ENCODE measurements at places on chromosomes 3 and 15.

GRCh38 chr3:12421132-12421531, 63.1 kb upstream of the TSEN2 start:
- no peak for DNase-seq

- DNase-seq = no peak
Measured at GRCh38 chr3:52225452-52226228, at the start of gene TLR9. Gene TLR9 (minus strand): TSS chr3:52225645. CDS start chr3:52225529, 116 bp downstream.

DNA sequence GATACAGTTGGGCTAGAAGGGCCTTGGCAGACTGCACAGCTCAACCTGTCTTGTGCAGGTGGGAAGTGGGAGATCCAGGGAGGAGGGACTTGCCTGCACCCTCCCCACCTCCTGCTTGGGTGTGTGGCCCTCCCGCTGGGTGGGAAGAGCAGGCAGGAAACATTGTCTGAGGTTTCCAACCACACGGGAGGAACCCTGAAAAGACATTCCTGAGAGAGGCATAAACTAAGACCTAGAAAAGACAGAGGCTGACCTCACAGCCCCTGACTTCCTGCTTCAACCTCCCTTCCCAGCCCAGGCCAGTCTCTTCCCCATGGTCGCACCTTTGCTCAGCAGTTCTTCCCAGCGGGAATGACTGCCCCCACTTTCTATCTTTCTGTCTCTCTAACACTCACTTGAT, 46.3 kb upstream of the INSYN1 start:
- no peak for DNase-seq

DNA sequence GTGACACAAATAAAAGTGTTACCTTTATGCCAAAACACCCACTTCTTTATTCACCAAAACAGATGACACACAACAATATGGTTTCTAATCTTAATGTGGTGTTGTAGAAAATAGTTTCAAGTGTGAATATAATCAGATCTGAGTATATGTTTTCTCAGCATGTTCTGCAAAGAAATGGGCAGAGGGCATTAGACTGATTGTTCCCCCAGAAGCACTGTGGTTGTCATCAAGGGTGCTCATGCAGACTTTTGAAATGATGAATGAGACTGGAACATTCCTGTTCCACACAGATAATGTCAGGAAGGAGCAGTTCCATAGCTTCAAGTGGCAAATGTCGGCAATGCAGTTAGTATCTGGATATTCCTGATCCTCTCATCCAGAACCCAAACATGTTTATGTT, 37.5 kb downstream of the GPR176 start:
- no peak for DNase-seq

GRCh38 chr3:142852009-142852408, 36.9 kb downstream of the PCOLCE2 start:
- DNase-seq = no peak

- DNase-seq = no peak
Measured at GRCh38 chr15:54282228-54282836, 304.1 kb downstream of the UNC13C start.

GRCh38 chr15:91068966-91069365, 31.1 kb upstream of the SV2B start:
- DNase-seq = no peak

GRCh38 chr15:101684384-101684783, 32.2 kb upstream of the TM2D3 start:
- DNase-seq = no peak

DNA sequence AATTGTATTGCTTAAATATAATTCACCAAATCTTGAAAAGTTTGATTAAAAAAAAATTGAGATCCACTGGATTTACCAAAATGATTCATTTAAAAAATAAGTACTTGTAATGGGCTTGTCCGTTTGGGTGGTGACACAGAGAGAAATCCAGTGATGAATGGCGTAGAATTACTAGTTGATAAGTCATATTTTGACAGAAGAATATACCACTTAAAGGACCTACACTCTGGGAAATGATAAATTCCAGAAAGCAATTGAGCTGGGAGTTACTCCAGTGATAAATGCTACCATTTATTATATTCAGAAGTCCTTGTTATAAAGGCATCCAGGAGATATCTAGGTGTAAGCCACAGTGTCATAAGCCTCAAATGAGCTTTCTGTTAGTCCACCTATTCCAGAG, 141.8 kb upstream of the CFAP20DC start:
- no peak for DNase-seq

- DNase-seq = no peak
Measured at GRCh38 chr3:138381413-138381901, 33.1 kb downstream of the MRAS start.

GRCh38 chr15:59751552-59752413, 62.7 kb upstream of the BNIP2 start:
- no peak for DNase-seq

- DNase-seq = no peak
Measured at GRCh38 chr3:117630885-117631284, 921.3 kb downstream of the TUSC7 start.

GRCh38 chr15:48385031-48385830, 54.0 kb downstream of the DUT start:
- no peak for DNase-seq

DNA sequence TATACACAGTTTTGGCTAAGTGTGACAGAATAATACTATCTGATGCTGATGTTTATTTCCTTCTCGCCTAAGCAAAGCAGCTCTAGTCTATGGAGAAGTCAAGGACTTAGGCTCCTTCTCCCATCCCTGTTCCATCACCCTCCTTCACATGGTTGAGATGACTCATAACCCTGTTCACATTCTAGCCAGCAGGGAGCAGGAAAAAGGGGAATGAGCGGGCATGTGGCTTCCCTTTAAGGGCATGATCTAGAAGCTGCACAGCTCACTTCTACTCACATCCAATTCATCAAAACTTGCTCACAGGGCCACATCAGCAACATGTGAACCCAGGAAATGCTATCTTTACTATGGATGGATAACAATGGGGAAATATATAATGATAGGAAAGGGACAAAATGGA, 40.9 kb downstream of the CBLB start:
- DNase-seq = no peak

- no peak for DNase-seq
Measured at GRCh38 chr15:98643115-98643514, 5.2 kb upstream of the IGF1R start.

DNA sequence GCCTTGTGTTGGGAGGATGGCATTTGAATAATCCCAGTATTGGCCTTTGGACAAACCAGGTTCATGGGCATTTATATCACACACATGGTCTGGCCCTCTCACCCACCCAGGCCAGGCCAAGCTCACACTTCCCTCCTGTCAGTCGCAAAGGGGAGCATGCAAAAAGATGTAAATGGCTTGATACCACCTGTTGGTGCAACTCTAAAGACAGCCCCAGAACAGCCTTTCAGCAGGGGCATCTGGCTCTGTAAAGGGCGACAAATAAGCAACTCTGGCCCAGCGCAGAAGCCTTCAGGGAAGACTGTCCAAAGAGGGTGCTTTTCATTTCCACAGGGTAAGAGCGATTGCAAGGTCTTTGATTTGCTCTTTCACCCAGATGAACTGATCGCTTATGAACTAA, 91.8 kb downstream of the USP13 start:
- no peak for DNase-seq

DNA sequence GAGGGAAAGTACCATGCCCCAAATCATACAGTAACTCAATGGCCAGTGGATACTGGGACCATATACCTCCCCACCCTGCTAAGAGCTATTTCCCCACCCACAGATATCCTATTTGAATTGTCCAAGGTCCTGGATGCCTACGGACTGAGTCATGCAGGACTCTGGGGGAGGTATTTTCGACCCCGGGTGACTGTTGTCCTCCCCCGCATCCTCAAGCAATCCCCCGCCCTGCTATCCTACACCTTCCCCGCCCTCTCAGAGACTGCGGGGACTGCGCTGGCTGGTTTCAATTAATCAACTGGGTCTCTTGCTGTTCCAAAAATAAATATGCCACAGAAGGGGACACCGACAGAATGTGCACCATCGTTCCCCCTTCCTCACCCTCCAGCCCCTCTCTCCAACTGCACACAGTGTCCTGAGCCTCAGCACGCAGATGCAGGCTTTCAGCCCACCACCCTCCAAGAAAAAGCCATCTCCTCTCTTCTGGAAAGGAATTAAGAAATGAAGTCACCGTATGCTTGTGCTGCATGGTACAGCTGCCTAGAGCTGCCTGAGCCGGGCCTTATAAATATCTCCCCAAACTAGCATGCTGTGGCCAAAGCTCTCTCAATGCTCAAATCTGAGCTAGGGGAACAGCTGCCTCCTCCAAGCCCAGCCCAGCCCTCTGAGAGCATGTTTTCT, 8.1 kb downstream of the CAV3 start:
- no peak for DNase-seq

DNA sequence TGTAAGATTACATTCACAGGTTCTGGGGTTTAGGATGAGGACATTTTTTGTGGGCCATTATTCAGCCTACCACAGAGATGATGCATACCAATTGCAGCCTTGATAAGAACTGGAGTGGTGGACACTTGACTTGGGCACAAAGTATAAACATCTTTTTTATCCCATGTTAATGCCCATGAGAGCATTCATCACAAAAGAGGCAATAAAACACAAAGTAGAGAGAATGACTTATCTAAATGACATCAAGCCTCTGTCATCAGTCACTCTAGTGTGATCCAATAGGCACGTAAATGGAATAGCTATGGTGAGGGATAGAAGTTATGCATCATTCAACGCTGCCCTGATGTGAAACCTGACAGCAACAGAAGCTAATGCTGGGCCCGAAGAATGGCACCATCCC, 25.8 kb downstream of the VEPH1 start:
- DNase-seq = no peak

- no peak for DNase-seq
Measured at GRCh38 chr3:46995901-46996562, 16.6 kb downstream of the NBEAL2 start.

GRCh38 chr3:30940740-30941139, 46.3 kb upstream of the GADL1 start:
- DNase-seq = no peak

DNA sequence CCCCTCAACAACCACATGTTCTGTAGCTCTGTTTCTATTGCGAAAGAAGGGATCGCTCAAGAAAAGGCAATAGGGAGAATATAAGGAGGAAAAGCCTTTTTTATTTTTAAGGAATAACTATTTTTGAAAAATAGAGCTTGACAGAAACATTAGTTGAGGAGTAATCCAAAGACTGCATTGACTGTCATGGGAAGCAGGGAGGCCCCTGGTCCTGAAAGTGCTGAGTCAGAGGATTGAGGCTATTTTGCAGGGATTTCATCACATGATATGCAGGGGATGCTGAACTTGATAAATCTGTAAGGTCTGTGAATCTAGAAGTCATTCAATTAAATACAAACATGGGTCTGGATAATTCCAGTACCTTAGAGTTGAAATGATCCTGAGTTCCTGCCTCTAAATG, 92.0 kb downstream of the MTHFS start:
- no peak for DNase-seq

- no peak for DNase-seq
Measured at GRCh38 chr15:77001966-77002365, 7.0 kb downstream of the PSTPIP1 start.

- no peak for DNase-seq
Measured at GRCh38 chr15:55741833-55742497, 987 bp downstream of the PRTG start.

- DNase-seq = no peak
Measured at GRCh38 chr15:40051616-40052415, 12.8 kb upstream of the SRP14 start.

DNA sequence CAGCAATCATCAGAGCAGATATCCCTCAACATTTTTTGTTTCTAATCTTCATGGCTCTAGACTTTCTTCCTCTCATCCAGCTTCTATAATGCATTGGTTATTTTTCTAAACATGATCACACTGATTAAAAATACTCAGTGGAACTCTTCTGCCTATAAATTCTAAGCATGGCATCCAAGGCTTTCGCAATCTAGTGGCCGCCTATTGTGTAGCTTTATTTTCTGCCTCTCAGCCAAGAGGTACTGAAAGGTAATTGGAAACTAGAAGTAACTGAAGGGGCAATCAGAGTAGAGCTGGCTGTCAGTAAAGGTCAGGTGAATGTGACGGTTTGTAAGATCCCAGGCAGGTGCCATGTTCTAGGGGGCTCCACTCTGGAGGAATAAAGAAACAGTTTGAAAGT, 33.4 kb downstream of the OXSM start:
- no peak for DNase-seq

- DNase-seq = no peak
Measured at GRCh38 chr3:148234536-148234935, 463.2 kb upstream of the AGTR1 start.

DNA sequence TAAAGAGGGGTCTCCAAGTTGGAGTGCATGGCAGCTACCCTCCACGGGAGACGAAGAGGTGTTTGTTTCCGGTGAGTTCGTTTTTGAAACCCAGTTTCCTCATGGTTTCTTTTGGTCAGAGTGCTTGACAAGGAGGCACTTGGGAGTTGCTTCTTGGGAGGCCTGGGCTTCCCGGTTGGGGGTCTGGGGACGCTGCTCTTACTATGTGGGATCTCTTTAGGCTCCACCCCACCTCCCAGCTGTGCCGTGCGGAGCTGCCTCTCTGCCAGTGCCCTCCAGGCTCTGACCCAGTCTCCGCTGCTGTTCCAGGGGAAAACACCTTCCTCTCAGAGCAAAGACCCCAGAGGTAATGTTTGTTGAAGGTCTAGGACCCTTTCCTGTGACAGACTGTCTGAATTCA, 29.6 kb downstream of the KIF7 start:
- DNase-seq = no peak

GRCh38 chr15:58043192-58043903, 22.2 kb downstream of the ALDH1A2 start:
- peak; percentile 8 for DNase-seq

GRCh38 chr3:43155464-43156121, 49.7 kb upstream of the POMGNT2 start:
- DNase-seq = no peak

GRCh38 chr3:126450219-126450618, 25.5 kb downstream of the ZXDC start:
- DNase-seq = no peak

- DNase-seq = no peak
Measured at GRCh38 chr3:172651936-172652625, 58.8 kb downstream of the NCEH1 start.

DNA sequence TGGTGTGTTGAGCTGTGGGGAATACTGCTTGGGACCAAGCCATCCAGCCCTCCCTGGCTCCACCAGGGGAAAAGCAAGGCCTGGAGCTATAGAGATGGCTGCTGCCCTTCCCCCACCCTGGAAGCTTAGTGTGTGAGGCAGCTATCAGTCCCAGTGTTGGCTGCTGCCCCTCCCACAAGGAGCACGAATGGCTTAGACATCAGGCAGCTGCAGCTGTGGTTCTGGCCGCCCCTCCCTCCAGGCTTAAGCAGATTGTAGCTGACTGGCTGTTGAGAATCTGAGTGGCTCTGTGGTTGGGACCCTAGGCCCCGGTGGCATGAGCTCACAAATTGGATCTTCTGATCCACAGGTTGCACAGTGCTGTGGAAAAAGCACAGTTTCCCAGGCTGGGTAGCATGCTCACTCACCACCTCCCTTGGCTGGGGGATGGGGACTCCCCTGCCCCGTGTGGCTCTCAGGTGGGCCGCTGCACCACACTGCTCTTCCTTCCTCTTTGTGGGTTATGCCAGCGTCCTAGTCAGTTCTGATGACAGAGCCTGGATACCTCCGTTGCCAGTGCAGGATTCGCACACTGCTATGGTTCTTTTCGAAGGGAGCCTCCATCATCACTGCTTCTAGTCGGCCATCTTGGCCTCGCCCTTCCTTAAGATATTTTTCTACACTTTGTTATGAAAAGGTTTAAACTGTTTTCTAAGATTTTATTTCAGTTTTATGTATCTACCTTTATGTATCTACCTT, 21.2 kb upstream of the SUCNR1 start:
- no peak for DNase-seq

GRCh38 chr15:73517566-73517965, 74.6 kb downstream of the REC114 start:
- DNase-seq = no peak

Measured in stimulated activated naive CD4-positive, alpha-beta T cell treated with Interleukin-2 at 50 U/mL for 16 hours (primary cell).